ENCODE measurements at places on chromosomes 11 and 22.

DNA sequence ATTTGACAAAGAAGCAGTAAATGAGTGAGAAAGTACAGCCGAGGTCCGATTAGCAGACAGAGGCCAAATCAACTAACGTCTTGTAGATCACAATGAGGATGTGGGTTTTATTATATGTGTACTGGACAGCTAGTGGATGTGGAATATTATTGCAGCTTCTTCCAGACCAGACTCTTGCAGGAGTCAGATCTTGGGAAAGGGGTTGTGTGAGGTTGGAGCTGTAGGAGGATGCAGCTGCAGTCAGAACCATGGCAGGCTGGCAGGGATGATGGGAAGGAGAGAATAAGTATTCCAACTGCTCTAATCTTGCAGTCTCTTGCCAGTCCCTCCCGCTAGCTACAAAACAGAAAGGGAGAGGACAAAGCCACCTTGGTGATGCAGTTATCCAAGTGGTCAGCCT is 46.8 kb upstream of the LDLRAD3 start:
- no peak for DNase-seq

DNA sequence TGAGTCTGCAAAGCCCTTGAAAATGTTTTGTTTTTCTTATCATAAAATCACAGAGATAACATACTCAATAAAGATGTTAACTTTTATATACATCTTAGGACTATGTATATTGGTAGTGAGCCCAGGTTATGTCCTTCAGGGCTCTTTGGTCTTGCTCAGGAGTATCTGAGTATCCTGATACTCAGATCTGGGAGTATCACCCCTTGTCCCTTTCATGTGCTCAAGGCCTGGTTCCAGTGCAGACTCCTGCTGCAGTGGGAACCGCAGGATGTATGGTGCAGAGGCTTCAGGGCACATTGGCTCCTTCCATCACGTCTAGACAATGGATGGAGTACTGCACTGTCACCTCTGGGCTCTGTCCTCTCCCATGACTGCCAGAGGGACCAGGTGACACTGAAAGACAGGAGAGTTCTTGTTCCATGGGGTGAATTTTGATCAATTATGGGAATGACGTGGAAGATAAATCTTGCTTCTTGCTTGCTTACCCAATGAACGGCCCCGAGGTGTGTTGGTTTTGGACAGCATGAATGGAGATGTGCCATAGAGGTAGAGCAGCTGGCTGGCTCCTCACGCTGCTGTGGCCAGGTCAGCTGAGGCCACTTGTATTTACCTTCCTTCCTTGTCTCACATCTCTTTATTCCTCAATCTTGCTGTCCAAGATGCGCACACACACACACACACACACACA is 215.5 kb downstream of the ARHGAP42 start:
- DNase-seq, result no peak

DNA sequence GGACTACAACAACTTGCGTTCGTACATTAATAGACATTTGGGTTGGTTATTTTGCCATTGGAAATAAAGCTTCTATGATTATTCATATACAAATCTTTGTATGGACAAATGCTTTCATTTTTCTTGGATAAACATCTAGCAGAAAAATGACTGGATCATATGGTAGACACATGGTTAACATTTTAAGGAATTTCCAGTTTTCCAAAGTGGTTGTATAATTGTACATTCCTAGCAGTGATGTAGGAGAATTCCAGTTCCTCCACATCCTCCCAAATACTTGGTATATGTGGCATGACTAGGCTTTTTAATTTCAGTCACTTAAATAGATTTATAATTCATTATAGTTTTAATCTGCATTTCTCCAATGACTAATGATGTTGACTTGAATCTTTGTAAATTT is 246.2 kb upstream of the NCAM1 start:
- no peak for DNase-seq

- DNase-seq, result no peak
Observed at GRCh38 chr11:86106916-86107315, 38.0 kb upstream of the PICALM start.

DNA sequence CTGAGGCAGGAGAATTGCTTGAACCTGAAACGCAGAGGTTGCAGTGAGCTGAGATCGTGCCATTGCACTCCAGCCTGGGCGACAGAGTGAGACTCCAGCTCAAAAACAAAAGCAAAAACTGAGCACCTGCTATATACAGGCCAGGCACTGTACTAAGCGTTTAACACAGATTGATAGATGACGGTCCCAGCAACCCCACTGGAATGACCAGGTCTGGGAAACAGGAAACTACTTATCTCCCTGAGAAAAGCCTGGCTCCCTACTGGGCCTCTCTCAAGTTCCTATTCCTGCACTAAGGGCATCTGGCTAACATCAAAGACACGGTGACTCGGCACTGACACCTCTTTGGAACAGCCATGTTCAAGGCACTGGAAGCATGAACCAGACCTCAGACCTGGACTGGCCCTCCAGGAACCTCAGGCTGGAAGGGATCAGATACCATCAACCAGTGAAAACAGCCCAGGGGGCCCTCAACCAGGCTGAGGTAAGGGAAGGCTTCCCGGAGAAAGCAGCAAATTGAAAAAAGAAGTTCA is 16.6 kb downstream of the ARAP1 start:
- no peak for DNase-seq
